ENCODE measurements at places on chromosomes 2 and 18.
A peak's percentile ranks its signal among the peaks of the same experiment; 100 is the strongest.

GRCh38 chr2:165376571-165376975 is 92.9 kb upstream of the CSRNP3 start:
- no peak for DNase-seq

- DNase-seq: no peak
Measured at GRCh38 chr2:215625207-215625606, 189.3 kb upstream of the FN1 start.

GRCh38 chr2:219958941-219959340 is 331.5 kb downstream of the SLC4A3 start:
- no peak for DNase-seq

GRCh38 chr2:158124896-158125295 is 23.2 kb downstream of the UPP2 start:
- DNase-seq: no peak

GRCh38 chr18:49548229-49548636 is 13.6 kb upstream of the LIPG start:
- no peak for DNase-seq

DNA sequence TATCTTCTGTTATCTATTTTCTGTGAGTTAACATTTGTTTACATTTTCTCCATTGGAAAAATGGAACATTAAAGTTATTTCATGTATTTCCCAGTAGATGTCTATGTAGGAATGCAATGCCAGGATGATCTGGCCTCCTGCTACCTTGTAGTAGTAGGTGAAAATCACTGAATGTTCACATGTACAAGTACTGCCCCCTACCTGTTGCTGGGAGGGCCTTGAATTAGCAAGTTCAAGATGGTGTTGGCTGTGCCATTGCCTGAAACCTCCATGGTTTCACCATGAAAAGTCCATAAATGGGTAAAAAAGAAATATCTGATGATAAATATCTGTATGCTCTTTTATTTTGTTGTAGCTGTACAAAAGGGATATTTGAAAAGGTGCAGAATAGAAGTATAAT is 30.7 kb downstream of the XRCC5 start:
- no peak for DNase-seq

DNA sequence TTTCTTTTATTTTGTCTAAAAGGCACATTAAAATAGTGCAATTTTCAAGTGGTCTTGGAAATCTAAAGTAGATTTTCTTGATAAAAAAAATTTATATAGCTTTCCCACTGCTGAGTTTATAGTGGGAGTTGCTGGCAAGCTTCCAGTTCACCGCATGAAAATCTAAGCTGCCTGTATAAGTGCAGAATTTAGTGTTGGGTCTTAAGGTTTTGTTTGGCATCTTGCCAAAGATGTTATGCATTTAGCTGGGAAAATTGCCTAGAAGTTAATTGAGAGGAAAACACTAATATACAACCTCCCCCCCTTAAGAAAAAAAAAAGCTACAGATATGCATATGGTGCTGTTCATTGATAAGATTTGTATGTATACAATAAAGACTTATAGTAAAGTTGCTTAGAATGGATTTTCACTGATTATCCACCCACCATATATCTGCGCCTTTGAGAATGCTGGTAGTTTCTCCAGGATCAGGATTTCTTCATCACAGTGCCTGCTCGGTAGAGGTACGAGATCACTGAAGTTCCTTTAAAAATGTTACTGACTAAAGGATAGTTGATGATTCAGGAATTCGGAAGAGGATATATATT is 803.2 kb upstream of the POU3F3 start:
- no peak for DNase-seq

- no peak for DNase-seq
Measured at GRCh38 chr18:12031846-12032245, 50.5 kb downstream of the IMPA2 start.

DNA sequence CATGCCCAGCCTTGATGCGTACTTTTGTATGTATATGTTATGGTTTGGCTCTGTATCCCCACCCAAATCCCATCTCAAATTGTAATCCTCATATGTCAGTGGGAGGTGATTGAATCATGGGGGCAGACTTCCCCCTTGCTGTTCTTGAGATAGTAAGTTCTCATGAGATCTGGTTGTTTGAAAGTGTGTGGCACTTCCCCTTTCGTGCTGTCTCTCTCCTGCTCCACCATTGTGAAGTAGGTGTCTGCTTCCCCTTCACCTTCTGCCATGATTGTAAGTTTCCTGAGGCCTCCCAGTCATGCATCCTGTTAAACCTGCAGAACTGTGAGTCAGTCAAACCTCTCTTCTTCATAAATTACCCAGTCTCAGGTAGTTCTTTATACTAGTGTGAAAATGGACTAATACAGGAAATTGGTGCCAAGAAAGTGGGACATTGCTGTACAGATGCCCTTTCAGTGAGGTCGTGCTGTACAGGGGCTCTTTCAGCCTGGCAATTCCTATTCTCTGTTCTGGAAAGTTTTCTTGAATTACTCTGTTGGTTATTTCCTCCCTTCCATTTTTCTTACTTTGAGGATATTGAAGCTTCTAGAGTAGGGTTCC is 38.2 kb downstream of the KCMF1 start:
- no peak for DNase-seq

- DNase-seq: peak; percentile 30
Measured at GRCh38 chr2:222554517-222554916, 101.4 kb downstream of the FARSB start.

Data from G401 (cell line).